Mesendoderm (in vitro differentiated cells): ENCODE measurements at places on chromosomes 1 and 21.

GRCh38 chr1:7888248-7889081 is 35.6 kb upstream of the UTS2 start:
- no peak for DNase-seq

DNA sequence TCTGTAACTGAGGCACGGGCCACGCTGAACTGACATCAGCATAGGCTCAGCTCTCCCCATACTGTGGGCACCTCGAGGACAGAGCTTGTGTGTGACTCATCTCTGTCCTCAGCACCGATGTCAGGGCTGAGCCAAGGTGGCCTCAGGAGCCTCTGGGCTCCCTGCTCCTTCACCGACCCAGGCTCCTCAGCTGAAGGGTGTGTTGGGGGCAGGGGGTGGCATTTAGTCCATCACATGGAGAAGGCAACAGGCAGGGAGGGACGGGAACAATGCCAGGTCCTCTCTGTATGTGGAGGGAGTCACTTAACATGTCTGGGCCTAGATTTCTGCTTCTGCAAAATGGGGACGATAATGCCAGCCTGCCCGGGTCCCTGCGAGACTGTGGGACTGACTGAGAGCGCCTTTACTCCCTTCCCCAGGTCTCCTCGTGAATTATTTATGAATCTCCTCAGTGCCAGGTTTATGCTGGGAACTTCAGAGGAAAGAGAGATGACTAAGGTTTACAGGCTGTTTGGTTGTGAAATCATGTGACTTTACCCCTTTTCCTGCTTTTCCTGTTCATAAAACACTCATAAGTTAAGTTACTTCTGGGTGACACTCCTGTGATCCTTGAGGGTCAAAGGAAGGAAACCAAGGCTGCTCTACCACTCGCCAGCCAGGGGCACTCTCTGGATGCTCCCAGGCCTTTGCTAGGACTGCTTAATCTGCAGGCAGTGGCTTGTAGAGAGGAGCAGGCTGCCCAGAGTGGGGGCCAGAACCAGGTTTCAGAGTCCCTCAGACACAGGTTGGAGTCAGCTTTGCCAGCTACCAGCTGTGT is 16.2 kb downstream of the TTC39A start:
- DNase-seq, result no peak

- DNase-seq, result no peak
Observed at GRCh38 chr1:169119405-169119804, 12.9 kb downstream of the ATP1B1 start.

- no peak for DNase-seq
Observed at GRCh38 chr1:238123201-238123600, 232.5 kb upstream of the ZP4 start.

- DNase-seq, result no peak
Observed at GRCh38 chr1:228349701-228350171, 56.9 kb downstream of the TRIM11 start.

GRCh38 chr1:91450260-91450659 is 45.6 kb upstream of the HFM1 start:
- no peak for DNase-seq

GRCh38 chr21:34916446-34916845 is 132.7 kb downstream of the RUNX1 start:
- no peak for DNase-seq

DNA sequence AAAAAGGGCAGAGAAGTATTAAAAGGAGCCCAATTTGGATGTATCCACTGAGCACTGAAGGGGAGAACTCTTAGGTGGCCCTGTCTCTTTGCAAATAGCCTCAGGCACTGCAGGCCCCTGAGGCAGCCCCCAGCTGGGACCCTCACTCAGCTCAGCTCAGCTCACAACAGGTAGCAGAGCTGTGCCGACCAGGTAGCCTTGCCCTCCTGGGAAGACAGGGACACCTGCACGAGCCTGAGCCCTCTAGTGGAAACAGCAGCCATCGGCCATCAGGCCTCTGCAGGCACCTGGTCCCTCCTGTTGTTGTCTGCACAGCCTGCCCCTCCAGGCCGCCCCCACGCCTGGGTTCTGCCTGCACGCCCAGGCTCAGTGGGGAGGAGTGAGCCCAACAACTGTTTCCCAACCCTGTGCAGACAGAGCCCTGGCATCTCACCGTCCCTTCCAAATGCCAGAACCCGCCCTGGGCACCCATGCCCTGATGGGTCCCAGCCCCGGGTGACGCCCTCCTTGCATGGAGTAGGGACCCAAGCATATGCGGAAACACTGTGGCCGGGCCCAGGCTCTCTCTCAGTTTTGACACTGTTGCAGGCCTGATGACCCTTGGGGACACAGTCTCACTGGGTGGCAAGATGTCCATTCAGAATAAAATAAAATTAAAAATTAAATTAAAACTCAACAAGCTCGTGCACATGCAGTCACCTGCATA is 60.0 kb upstream of the AJAP1 start:
- DNase-seq, result peak; percentile 26

DNA sequence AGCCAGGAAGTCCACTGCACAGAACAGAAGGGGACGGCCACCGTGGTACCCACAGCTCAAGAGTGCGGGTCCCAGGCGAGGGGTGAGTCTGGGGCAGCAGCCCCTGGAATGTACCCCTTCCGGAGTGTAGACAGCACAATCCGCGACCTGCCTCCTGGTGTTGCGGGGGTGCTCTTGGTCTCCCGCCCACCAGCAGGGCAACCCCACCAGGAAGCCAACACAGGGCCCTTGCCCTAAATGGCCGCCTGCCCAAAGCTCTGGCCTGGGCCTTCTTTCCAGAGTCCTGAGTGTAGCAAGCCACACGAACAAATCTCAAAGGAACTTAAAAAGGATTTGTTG is 1.1 kb upstream of the SLC19A1 start:
- no peak for DNase-seq

DNA sequence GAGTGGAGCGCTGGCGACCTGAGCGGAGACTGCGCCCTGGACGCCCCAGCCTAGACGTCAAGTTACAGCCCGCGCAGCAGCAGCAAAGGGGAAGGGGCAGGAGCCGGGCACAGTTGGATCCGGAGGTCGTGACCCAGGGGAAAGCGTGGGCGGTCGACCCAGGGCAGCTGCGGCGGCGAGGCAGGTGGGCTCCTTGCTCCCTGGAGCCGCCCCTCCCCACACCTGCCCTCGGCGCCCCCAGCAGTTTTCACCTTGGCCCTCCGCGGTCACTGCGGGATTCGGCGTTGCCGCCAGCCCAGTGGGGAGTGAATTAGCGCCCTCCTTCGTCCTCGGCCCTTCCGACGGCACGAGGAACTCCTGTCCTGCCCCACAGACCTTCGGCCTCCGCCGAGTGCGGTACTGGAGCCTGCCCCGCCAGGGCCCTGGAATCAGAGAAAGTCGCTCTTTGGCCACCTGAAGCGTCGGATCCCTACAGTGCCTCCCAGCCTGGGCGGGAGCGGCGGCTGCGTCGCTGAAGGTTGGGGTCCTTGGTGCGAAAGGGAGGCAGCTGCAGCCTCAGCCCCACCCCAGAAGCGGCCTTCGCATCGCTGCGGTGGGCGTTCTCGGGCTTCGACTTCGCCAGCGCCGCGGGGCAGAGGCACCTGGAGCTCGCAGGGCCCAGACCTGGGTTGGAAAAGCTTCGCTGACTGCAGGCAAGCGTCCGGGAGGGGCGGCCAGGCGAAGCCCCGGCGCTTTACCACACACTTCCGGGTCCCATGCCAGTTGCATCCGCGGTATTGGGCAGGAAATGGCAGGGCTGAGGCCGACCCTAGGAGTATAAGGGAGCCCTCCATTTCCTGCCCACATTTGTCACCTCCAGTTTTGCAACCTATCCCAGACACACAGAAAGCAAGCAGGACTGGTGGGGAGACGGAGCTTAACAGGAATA is 4.2 kb downstream of the TFAP2E start:
- DNase-seq, result peak; percentile 70

DNA sequence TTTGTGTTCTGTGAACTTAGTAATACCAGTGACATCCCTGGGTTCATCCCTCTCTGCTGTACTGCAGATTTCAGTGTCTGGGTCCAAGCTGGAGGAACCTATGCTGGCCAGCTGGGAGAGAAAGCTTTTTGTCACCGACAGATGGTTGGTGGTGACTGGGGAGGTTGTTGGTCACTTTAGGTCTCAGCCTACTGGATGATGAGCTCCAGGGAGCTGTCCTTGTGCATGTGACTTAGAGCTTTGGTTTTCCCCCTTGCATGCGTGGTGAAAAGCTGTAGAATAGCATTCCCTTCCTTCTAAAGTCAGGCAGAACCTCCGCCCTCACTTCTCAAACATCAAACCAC is 22.9 kb upstream of the IKBKE start:
- DNase-seq, result no peak

DNA sequence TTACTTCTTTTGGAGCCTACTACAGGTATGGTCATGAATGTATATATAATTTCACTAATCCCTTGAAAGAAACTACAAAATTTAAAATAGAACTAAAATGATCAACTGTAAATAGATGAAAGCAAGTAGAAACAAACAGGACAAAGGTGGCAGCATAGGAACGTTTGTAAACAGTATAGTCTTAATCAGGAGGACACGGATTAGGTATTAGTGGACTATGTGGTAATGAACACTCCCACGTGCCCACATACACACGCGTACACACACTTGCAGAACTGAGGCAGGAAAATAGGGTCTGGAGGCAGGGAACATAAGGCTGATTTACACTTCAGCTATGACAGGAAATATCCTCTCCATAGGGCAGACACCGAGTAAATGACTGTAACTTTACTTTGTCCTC is 1397.8 kb downstream of the NCAM2 start:
- DNase-seq, result no peak

GRCh38 chr21:46097336-46098293 is at the start of gene COL6A2:
Gene COL6A2, plus strand, starts transcription at chr21:46098112.
- DNase-seq, result peak; percentile 75

DNA sequence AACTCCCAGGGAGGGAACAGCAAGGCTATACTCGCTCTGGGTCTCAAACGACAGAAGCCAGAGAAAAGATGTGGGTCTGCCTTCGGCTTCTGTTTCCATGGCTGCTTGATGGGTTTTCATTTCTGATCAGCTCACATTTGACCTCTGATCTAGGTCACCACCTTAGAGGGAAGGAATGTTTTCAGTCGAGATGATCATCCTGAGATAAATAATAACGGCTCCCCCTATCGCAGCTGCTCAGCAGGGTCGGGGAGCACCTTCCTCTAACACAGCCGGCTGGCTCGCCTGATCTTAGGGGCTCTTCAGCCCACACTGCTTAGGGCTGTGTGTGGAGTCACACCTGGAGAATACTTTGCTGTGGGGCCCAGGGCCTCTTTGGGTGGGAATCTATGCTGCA is 53.1 kb upstream of the ZNF648 start:
- DNase-seq, result no peak

DNA sequence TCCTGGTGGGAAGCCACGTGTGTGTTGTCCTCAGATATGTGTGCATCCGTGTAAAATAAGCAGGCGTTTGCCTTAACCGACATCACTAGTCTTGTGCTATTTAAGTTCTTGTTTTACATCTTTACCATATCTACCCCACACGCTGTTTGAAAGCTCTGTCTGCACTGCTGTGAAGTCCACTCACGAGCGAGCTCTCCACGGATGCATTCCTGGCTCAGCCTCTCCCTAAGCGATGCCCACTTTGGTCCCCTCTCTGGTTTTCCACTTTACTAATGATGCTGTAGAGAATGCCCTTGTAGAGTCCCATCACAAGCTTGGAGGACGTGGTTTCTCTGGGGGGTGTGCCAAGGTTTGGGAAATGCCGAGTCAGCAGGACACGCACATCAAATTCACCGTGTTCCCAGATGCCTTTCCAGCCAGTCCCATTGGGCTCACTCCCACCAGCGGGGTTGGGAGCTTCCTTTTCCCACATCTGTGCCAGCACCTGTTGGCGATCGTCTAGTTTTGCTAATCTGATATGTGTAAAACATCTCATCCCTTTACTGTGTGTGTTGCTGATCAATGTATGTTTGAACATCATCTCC is 43.8 kb downstream of the ACTL8 start:
- no peak for DNase-seq

DNA sequence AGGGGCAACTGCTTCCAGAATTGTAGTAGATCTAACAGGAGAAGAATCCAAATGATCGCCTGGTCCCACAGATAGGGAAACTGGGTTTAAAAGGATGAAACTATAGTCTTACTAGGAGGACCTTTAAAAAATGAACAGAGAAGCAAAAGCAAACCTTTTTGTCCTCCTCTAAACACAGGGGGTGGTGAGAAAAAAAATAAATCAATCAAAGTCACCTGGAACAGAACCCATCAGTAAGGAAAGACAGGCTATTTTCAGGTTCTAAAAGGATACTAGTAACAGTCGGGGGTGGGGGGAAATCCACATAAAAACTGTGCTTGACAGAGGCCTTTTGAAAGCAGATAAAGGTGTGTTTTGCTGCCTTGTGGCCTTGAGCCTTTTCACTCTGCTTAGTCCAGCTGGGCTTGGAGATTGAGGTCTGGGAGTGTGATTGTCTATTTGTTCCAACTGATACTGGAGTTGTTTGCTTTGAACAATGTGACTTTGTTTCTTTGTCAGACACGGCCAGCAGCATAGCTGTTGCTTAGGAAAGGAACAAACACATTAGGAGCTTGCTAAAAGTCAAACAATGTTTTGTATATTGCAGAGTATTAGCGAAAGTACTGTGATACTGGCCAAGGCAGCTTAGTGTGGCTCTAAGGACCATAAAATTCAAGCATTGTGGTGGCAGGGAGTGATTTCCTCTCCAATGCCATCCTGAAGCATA is 141.1 kb upstream of the IRF2BP2 start:
- peak; percentile 32 for DNase-seq

GRCh38 chr1:40877698-40878097 is 15.5 kb upstream of the CITED4 start:
- DNase-seq, result peak; percentile 49

DNA sequence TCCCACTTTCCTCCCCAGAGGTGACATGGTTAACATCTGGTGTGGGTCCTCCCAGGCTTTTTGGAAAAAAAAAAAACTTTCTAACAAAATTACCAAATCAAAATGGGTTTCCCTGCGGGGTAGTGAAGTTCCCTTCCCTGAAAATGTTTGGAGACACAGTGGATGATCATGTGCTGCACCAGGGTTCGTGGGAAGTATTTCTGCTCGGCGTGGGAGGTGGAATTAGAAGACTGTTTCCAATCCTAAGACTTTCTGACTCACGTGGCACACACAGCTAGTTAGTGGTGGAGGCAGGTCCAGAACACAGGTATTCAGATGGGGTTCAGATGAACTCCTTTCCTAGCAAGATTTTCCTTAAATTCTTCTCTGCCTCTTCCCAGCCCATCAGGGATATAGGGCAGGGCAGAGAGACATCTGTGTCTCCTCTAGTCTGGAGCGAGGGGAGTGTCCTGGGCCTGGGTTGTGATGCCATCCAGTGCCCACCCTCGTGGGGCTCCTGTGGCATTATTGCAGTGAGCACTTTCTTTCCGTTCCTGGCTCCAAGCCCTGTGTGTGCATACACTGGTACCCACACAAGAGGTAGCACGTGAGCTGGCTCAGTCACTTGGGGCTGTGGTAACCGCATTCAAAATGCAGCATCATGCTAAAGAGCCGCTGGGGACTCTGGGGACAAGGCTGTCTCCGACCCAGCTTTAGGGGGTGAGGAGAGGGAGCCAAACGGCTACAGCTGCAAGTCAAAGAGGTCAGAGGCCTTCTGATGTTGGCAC is 27.5 kb downstream of the KCNC4 start:
- DNase-seq, result no peak

- no peak for DNase-seq
Observed at GRCh38 chr21:45085700-45086099, 11.3 kb downstream of the ADARB1 start.
